ENCODE measurements at places on chromosomes 4 and X. TPM values are rescaled to one million over a fixed set of nuclear protein-coding genes. Genes with fewer than 3 reads are reported as not detected.

The PDZD4 gene
- total RNA-seq = 5.0 TPM

DNA sequence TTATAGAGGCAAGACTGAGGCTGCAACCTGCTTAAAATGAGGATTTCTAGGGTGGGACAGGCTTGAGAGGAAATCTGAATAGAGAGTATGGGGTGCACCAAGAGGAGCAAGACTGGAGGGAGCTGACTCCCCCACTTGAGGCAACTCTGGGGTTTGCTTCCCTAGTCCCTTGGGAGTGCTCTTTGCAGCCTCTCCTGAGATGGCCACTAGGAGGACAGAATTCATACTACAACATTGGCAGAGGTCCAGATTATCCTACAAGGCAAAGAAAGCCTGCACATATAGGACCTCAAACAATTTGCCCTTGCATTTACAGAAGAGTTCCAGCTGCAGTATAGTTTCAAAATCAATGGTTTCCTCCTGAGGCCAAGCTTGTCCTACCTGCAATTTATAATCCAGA lies 830.9 kb downstream of the TECRL start:
- DNase-seq = no peak
- H3K4me1 ChIP-seq = no peaks in the 10 kb centered on the region
- H3K4me3 ChIP-seq = no peak overlapping the region
- no peak overlapping the region for H3K27ac ChIP-seq
- H3K36me3 ChIP-seq = no peaks in the 10 kb centered on the region

GRCh38 chr4:172998527-172999469 lies 169.8 kb upstream of the GALNT7 start:
- no peak for DNase-seq
- H3K4me1 ChIP-seq = peaks cover 11% of the 10 kb centered on the region
- H3K27ac ChIP-seq = no peak overlapping the region
- peaks cover 30% of the 10 kb centered on the region for H3K27me3 ChIP-seq
- H3K36me3 ChIP-seq = no peaks in the 10 kb centered on the region

- no peak overlapping the region for H3K27ac ChIP-seq
- H3K4me1 ChIP-seq = no peaks in the 10 kb centered on the region
- no peak overlapping the region for H3K4me3 ChIP-seq
- H3K27me3 ChIP-seq = no peaks in the 10 kb centered on the region
Measured at GRCh38 chr4:30525662-30526315, 194.4 kb upstream of the PCDH7 start.

DNA sequence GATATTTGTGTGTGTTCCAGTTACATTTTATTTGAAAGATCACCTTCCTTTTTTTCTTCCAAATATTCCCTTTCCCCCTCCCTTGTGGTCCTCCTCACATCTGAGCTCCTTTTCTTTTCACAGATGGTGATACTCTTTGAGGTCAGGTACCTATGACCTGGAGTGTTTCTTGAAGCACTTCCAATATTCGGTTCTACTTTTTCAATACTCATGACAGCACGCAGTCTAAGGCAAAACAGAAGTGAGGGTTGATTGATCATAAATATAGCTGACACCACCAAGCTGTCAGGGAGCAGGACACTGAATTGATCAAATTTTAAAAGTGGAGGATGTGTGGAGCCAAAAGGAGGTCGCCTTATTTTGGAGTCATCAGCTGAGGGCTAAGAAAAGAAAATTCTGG lies 334.4 kb upstream of the MAGEB2 start:
- H3K36me3 ChIP-seq = no peaks in the 10 kb centered on the region
- no peak overlapping the region for H3K27ac ChIP-seq
- no peak for DNase-seq
- no peaks in the 10 kb centered on the region for H3K27me3 ChIP-seq
- H3K4me3 ChIP-seq = no peak overlapping the region
- no peaks in the 10 kb centered on the region for H3K4me1 ChIP-seq

Data from activated T-cell treated with anti-CD3 and anti-CD28 coated beads, Interleukin-2, amount 50 U/mL, for 72 hours (primary cell).